ENCODE measurements at places on chromosomes 11 and 22.

- DNase-seq = no peak
Observed at GRCh38 chr11:125348674-125349309, 147.3 kb downstream of the FEZ1 start.

DNA sequence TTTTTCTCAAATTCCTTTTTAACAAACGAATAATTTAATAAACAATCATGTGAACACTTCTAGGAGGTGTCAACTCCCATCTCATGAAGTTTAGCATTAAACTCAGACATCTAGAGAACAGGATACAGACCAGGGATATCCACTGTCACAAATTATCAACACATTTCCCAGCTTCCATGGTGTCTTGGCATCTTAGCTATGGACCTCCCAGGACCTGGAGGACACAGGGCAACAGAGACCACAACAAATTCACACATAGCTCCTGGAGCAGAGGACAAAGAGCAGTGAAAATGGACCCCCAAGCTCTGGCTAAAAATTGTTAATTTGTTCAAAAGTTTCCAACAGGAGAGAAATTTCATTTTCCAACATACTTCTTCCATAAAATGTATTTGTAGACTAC, 102.2 kb downstream of the SGSM3 start:
- DNase-seq = no peak

- no peak for DNase-seq
Observed at GRCh38 chr11:28242596-28242995, 134.4 kb downstream of the METTL15 start.

DNA sequence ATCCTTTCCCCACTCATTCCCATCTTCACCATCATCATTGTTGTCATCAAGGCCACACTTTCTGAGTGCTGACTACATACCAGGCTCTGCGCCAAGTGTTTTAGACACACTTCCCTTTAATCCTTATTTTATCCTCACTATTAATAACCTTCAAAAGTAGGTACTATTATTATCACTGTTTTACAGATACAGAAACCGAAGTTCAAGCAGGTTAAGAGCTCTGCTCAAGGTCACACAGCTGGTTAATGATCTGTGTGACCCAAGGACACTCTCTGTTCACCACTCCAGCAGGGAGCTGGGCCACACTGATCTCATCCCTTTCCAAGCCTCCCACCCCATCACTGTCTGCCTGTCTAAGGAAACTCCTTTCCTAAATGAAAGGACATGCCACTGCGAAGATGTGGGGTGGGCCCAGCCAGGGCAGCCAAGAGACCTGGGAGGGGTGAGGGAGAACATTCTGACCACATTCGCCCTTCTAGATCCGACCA, 17.2 kb upstream of the TSKU start:
- no peak for DNase-seq

- peak; percentile 61 for DNase-seq
Observed at GRCh38 chr11:66568124-66568916, at the start of gene CTSF. Gene CTSF, minus strand, starts transcription at chr11:66568606. Its CDS starts 120 bp downstream, at chr11:66568486.

GRCh38 chr11:2582351-2582945, 117.3 kb downstream of the KCNQ1OT1 start:
- no peak for DNase-seq

- no peak for DNase-seq
Observed at GRCh38 chr11:871472-871871, 28.8 kb downstream of the TSPAN4 start.

DNA sequence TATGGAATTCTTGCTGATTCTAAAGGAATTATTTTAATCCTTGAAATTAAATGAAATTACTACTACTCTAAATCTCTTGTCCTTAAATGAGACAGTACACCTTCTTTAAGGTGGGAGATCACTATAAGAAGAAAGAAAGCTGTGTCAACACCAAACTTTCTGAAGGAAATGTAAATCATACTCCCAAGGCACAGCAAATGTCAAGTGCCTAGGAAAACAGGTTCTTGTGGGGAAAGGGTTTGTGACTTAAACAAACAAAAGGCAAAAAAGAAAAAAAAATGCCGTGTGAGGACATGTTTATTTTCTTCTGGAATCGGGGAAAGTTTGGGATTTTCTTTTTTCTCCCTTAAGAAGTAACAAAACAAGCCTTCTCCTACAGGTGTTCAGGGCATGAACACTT, 745.1 kb downstream of the DLG2 start:
- no peak for DNase-seq

DNA sequence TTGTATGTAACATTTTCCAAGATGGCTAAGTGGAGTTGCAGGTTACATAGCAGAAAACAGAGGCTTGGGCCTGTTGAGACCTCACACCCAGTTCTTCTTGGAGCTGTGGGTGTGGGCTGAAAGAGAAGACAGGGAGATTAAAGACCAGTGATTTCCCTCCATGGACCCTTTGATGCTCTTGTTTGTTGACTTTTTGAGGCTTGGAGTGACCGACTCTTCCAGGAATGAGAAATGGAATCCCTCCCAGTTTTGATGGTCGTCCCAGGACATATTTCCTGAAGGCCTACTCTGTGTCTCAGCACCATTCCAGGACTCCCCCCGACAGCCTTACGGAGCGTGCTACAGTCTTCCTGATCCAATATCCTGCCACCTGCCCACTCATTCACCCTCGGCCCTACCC, 96.9 kb downstream of the PTPRJ start:
- DNase-seq = no peak

- DNase-seq = no peak
Observed at GRCh38 chr11:126053415-126054286, 9.0 kb downstream of the CDON start.

- DNase-seq = no peak
Observed at GRCh38 chr11:19332476-19332875, 91.7 kb upstream of the E2F8 start.

- DNase-seq = no peak
Observed at GRCh38 chr11:46141597-46141996, 20.3 kb upstream of the PHF21A start.

DNA sequence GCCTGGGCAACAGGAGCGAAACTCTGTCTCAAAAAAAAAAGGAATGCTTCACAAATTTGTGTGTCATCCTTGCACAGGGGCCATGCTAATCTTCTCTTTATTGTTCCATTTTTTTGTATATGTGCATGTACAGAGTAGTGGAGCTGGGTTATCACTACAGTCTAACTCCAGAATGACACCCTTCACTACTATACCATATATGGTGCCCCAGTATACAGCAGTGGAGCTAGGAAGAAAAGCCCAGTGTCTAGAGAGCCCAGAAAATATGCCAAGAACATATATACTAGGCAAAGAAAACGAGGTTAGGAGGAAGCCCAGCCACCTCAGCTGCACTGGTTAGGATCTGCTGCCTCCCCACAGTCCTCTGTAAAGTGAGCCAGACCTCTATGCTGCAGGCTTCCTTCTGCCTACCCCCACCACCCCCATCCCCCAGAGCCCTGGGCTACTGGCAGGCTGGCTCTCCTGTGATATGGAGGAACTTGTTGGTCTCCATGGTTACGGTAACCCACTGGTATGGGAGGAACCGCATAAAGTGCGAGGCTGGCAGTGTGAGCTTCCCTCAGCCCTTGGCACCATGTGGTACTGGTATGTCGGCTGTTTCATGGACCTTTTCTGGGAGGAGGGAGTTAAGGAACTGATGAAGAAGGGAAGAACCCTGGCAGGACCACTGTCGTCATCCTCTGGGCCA, 34.3 kb downstream of the RCOR2 start:
- DNase-seq = no peak

GRCh38 chr22:37199760-37200108, 11.7 kb upstream of the C1QTNF6 start:
- DNase-seq = no peak

GRCh38 chr11:9138133-9138453, 46.7 kb upstream of the SCUBE2 start:
- DNase-seq = peak; percentile 53

DNA sequence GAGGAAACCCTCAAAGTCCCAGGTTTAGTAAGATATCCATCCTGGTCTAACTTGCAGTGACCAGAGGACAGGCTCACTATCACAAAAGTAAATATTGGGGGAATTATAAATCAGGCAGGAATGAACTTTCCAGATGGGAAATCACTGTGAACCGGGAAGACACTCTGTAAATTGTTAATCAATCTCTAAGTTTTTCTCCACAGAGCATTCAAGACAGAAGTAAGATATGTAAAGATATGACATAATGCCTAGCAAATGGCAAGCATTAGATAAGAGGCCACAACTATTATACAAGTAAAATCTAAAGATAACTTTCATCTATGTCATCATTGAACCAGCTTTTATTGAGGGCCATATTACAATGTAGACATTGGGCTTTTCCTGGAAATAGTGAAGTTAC, 35.3 kb upstream of the LRRC4C start:
- DNase-seq = no peak

- no peak for DNase-seq
Observed at GRCh38 chr11:33665350-33666106, 35.1 kb downstream of the C11orf91 start.

- DNase-seq = no peak
Observed at GRCh38 chr11:119754656-119755355, 25.8 kb upstream of the NECTIN1 start.

- DNase-seq = no peak
Observed at GRCh38 chr11:118842369-118842768, 41.3 kb upstream of the CXCR5 start.

GRCh38 chr22:31790240-31790639, 36.4 kb downstream of the DEPDC5 start:
- DNase-seq = no peak

DNA sequence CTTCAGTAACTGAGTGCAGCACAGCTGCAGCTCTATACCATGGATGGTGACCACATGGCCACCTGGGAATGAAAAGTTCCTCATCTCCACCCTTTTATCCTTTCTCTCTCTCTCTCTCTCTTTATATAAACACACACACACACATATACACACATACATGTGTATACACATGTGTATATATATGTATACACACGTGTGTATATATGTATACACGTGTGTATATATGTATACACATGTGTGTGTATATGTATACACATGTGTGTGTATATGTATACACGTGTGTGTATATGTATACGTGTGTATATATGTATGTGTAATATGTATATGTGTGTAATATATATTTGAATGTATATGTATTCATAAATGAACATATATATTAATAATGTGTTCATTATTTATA, 18.8 kb upstream of the FAR1 start:
- DNase-seq = no peak

GRCh38 chr11:44934735-44935250, 15.9 kb downstream of the TP53I11 start:
- DNase-seq = no peak

GRCh38 chr11:14812757-14813156, 79.3 kb downstream of the CYP2R1 start:
- DNase-seq = no peak

- DNase-seq = no peak
Observed at GRCh38 chr22:45678961-45679912, 7.6 kb downstream of the ATXN10 start.

GRCh38 chr22:45268167-45268957, 16.4 kb upstream of the UPK3A start:
- no peak for DNase-seq

DNA sequence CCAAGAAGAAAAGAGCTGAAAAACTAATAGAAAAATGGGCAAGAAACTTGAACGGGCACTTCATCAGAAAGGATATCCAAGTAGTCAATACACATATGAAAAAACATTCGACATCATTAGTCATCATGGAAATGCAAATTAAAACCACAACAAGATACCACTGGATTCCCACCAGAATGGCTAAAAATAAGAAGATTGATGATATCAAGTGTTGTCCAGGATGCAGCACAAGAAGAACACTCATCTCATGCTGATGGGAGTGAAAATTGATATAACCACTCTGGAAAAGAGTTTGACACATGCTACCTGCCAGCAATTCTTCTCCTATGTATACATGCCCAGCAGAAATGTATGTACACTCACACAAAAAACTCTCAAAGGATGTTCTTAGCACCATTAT, 26.9 kb upstream of the SCUBE2 start:
- DNase-seq = no peak

GRCh38 chr11:74672956-74673692, 58.1 kb downstream of the CHRDL2 start:
- DNase-seq = peak; percentile 88

- DNase-seq = no peak
Observed at GRCh38 chr22:26990503-26991189, 333.3 kb downstream of the MIAT start.

DNA sequence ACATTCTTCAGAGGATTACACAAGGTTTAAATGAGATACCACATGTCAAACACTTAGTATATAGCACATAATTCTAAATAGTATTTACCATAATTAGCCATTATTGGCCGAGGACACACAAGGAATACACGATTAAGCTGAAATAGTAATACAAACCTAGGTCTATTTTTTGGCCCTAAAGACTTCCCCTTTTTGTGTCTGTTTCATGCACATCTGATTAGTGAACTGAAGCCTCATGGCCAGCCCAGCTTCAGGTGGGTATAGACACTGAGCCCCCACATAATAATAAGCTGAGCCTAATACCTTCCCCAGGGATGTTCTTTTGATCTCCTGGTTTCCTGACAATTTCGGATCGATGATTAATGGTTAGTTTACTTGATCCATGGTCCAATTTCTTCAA, 2.1 kb downstream of the GLYATL1B start:
- no peak for DNase-seq

- no peak for DNase-seq
Observed at GRCh38 chr11:134561331-134561720, 149.3 kb upstream of the B3GAT1 start.

DNA sequence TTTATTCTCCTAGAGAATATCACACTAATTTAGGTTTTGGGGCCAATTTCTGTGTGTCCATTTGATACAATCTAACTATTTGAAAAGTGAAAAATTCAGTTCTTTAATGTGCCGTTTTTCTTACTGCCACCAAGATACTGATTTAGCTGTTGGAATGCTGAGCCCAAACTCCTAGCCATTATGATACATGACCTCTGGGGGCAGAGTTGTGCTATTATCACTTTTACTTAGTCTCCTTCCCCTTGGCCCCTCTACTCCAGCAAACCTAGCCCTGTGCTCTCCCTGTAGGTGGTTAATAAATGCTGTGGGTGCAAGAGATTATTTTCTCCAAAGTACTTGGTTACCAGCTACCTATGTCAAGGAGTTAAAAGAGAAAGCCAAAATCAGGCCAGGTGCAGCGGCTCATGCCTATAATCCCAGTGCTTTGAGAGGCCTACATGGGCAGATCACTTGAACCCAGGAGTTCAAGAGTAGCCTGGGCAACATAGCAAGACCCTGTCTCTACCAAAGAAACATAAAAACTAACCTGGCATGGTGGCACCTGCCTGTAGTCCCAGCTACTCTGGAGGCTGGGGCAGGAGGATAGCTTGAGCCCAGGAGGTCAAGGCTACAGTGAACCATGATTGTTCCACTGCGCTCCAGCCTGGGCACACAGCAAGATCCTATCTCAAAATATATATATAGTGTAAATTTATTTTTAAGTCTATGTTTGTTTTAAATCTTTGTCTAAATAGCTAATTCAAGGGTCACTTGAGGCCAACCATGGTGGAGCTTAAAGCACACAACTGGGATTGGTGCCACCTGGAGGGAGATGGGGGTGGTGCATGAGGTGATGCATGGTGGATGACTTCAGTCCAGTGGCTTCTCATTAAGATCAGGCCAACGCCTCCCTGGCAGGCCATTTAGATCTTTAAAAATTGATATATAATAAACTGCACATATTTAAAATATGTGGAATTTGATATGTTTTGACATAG, 193.2 kb upstream of the PLET1 start:
- no peak for DNase-seq
